ENCODE measurements at places on chromosomes 6 and 20.

- no peak for DNase-seq
Observed at GRCh38 chr6:82691997-82692396, 328.4 kb downstream of the TPBG start.

GRCh38 chr20:64223526-64224067 lies 32.0 kb upstream of the PCMTD2 start:
- DNase-seq: peak; percentile 90

DNA sequence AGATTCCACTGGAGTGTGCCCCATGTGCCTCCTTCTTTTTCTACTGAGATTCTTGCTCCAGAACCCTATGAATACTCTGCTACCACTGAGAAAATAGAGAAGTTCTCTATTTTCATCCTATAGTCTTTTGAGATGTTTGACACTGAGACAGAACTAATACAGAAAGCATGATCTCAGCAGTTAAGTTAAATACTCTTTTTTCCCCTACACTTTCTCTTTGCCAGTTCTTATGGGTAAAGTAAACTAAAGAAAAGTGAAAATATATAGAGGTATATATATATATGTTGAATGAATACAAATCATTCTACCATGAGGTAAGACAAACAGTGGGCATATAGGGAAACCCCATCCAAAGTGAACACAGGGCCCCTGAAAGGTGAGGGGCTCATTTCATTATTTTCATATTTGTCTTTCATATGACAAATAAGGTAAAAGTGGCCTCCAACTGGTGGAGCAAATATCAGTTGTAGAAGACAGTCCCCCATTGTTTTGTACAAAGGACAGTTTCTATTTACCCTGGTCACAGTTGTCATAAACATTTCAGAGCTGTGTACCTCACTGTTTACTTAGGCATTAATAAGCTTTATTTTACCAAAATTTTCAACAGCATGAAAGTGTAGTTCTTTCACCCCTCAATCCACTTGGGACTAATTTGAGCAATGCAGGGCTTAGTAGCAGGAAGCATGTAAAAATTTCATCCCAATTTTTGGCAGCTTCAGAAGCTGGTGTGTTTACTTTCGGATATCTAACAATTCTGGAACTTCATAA lies 188.3 kb upstream of the MARCKS start:
- DNase-seq: no peak

DNA sequence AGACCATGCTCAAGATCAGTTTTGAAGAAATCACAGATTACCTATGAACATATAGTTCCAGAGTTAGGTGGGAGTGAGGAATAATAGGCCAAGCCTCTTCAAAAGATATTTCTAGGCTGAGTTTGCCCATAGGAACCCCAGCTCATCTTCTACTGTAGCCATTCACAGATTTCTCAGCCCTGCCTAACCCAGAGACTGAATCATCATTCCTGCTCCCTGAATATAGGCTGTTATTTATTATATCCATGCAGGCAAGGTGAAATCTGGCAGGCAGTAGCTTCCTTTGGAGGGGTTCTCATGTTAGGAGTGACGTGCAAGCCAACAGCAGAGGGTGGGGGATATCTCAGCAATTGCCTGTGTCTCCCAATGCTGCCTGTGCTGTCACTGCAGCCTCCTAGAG lies 25.6 kb upstream of the ADGRF4 start:
- DNase-seq: no peak

DNA sequence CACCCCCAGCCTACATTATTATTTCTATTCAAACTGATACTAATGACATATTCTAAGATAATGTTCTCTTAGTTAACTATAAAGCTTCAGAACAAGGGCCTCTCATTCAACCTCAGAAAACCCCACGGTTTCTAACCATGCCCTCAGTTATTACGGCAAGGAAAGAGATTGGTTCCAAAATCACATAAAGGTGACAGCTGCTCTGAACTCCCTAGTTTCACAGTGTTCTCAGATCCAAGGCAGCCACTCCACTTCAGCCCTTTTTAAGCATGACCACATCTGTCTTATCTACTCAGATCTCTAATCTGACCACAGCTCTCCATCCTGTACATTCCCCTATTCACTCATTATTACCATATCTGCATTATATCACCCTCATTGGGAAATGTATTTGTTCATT lies 98.8 kb upstream of the CEP85L start:
- DNase-seq: no peak

- DNase-seq: no peak
Observed at GRCh38 chr6:133312006-133312405, 70.8 kb downstream of the EYA4 start.
